ENCODE measurements at places on chromosomes 3 and 15.

- no peak for DNase-seq
Measured at GRCh38 chr3:27467545-27467944, 16.6 kb downstream of the SLC4A7 start.

DNA sequence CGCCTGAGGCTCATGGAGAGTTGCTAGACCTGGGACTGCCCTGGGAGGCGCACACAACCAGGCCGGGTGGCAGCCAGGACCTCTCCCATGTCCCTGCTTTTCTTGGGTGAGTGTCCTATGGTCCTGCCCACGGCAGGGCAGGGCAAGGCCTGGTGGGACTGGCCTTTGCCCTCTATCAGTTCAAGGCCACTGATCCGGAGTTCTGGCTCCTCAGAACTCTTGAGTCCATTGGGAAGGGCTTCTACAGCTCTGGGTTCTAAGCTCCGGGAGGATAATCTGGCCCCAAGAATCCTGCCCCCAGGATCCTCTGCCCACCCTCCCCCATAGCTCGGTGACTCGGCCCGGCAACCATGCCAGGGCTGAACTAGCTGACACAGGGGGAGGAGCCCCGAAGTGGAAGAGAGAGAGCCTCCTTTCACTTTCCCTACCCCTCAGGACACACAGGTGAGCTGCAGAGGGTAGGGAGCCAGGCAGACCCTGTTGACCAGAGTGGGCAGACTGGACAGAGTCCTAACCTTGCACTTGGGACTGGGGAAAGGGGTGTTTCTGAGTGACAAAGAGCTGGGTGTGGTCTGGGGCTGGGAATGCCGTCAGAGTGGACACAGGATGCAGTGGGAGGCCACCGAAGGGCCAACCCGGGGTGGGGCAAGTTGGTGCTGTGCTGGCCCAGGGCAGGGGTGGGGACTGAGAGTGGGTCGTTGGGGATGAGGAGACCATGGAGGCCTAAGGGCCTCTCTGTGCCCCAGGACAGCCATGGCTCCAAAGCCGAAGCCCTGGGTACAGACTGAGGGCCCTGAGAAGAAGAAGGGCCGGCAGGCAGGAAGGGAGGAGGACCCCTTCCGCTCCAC is 664 bp downstream of the PARP3 start:
- peak; percentile 72 for DNase-seq

DNA sequence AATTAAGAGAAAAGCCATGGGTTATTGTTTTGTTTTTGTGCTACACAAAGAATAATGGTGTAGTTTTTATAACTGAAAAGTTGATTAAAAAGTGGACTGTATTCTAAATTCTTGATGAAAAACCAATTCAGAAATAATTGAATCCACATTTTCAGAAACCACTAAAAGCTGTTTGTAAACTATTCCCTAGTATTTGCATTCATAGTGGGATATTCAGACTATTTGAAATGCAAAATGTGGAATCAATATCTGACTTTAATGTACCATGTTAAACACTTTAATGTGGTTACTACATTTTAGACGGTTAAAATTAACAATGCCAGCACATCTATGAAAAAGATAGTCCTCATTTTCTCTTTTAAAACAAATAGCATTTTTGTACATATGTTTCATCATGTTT is 104.6 kb downstream of the ZIC4 start:
- DNase-seq: no peak

DNA sequence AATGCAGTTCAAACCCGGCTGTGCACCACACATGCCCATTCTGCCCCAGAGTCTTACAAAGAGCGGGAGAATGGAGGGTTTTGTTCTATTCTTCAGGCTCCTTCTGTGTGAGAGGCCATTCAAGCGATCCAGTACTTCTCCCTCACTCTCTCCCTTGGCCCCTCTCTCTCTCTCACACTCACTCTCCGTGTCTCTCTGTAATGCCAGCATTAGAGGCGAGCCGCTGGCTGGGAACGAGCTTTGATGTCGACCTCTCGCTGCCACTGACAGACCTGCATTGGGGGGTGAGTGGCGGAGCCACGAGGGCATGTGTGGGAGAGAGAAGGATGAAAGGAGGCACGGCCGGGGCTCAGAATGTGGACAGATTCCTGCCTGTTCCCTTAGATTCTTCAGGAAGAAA is 231.7 kb upstream of the ARRDC4 start:
- no peak for DNase-seq

GRCh38 chr3:137765310-137766033 is 1.4 kb downstream of the SOX14 start:
- no peak for DNase-seq

- no peak for DNase-seq
Measured at GRCh38 chr3:32321095-32321790, 70.4 kb upstream of the CMTM7 start.

DNA sequence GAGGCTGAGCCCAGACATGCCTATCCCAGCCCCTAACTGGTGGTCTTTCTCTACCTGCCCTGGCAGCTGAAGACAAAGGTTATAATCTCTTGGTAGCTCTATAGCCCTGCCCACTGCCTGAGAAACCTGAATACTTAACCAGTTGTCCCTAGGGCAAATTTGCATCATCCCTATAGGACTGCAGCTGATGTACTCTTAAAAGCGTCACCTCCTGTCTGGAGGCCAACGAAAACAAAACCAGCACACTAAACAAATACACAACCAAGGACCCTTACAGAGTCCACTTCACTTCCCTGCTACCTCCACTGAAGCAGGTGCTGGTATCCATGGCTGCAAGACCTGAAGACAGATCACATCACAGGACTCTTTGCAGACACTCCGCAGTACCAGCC is 98.0 kb downstream of the KCNAB1 start:
- DNase-seq: no peak

DNA sequence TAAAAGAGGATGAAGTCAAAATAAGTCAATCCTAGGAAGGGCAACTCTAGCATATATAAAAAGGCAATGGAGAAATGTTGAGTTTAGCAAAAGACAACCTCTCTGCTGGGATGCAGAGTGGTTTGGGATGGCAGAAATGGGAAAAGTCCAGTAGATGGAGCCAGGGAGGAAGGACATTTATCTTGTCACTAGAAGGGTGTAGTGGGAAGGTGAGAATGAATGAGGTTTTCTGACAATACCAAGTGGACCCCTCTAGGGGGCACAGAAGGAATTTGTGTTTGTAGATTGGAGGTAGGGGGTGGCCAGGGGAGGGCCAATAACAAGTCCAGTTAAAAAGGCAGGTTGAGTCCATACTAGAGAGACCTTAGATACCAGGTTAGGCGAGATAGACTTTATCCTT is 80.0 kb downstream of the THSD4 start:
- DNase-seq: no peak

- no peak for DNase-seq
Measured at GRCh38 chr15:79180318-79180717, 89.7 kb upstream of the RASGRF1 start.

DNA sequence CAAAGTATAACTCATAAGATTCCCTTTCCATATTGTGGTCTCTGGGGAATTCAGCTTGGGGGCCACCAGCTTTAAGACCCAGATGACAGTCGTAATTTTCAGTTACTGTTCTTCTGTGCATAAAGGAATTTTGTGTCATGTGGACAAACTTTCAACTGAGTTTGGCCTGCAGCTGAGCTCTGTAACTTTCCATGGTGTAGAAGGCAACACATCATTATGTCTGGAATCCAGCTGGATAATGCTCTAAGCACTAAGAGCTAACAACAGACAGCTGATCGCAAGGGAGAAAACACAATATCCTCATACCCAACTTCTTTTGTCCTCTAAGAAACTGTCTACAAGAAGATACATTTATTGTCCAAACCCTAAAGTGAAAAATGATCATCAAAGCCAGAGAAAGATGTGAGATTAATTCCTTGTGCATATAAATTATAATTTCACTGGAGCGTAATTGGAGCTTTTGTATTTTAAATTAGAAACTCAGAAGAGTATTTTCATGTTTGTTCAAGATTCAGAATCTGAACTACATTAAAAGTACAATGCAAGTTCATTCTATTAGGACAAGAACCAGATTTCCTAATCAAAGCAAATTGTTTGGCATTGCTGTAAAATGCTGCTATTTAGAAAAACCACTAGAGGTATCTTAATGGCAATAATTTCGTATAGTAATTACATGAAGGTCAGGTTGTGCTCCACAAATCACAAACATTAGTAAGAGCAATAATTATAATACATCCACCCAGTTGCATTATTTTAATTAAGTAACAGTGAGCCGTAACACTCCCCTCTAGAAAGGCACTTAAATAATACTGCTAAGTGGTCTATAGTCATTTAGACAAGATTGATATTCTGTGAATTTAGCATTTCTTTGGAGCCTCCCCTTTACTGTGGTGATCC is 218.8 kb downstream of the ATP8B4 start:
- DNase-seq: no peak

GRCh38 chr3:39322936-39323335 is 6.6 kb upstream of the CCR8 start:
- no peak for DNase-seq

- DNase-seq: no peak
Measured at GRCh38 chr3:151859905-151860304, 13.5 kb upstream of the SUCNR1 start.

All from HS-27A (cell line).